ENCODE measurements at places on chromosomes 6 and 20. TPM values are rescaled to one million over a fixed set of nuclear protein-coding genes. Genes with fewer than 3 reads are reported as not detected.
A peak's percentile ranks its signal among the peaks of the same experiment; 100 is the strongest.

KLHDC3 gene
- total RNA-seq = 207 TPM

EDN1 gene
- 18.4 TPM for total RNA-seq

OXT gene
- total RNA-seq = 6.7 TPM

TFAP2A gene
- 4.8 TPM for total RNA-seq

EDEM2 gene
- total RNA-seq = 16.9 TPM

PSORS1C1 gene
- total RNA-seq = 32.7 TPM

TMEM217 gene
- 16.2 TPM for total RNA-seq

PTGIS gene
- total RNA-seq = 12.2 TPM

SLC22A2 gene
- total RNA-seq = 0.24 TPM

DPPA5 gene
- total RNA-seq = 0.94 TPM

ETV7 gene
- total RNA-seq = 1.3 TPM

- DNase-seq = no peak
Observed at GRCh38 chr6:36227379-36228228, 31.1 kb downstream of the BRPF3 start.

- DNase-seq = peak; percentile 64
Observed at GRCh38 chr6:28922821-28923317, 916 bp downstream of the TRIM27 start.

GRCh38 chr6:48183178-48183577 is 72.2 kb upstream of the PTCHD4 start:
- DNase-seq = no peak

- no peak for DNase-seq
Observed at GRCh38 chr6:148566664-148567350, 180.0 kb upstream of the UST start.

GRCh38 chr6:41966214-41966920 is 24.8 kb upstream of the CCND3 start:
- no peak for DNase-seq

- no peak for DNase-seq
Observed at GRCh38 chr6:145530454-145530853, 204.9 kb downstream of the EPM2A start.

DNA sequence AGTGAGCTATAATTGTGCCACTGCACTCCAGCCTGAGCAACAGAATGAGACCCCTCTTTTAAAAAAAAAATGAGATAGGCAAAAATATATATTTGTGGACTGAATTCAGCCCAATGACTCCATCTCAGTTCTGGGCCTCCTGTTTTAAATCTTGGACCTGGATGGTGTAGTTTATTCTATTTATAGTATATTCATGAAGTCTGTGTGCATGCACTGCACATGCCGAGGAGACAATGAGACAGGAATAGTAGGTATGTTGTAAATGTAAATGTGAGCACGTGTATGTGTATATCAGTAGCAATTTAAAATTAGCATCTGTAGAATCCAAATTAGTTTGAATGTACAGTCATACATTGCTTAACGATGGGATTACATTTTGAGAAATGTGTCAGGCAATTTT is 91.0 kb downstream of the TBC1D7 start:
- no peak for DNase-seq

DNA sequence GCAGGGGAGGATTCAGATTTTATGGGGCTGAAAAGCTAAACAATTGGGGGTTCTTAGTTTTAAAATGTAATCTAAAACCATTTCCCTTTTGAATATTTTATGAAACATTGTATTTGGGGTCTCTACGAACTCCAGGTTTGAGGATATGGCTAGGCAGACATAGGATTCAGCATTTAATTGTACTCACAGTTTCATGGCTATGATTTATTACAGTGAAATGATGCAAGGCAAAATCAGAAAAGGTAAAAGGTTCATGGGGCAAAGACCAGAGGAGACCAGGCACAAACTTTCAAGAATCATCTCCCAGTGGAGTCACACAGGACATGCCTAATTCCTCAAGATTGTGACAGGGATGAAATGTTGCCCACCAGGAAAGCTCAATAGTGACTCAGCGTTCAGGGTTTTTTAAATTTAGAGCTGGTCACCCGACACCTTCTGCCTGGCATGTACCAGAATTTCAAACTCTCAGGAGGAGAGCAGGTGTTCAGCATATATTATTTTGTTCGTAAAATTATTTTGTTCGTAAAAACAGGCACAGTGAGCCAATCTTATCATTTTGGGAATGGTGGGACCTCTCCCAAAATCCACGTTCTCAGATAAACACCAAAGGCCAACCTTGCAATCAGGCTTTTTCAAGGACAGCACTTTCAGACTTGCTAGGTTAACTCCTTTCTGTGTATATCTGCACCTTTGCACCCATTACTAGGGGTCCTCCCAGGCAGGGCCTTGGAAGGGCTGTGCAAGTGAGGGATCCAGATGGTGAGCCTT is 270.3 kb downstream of the NKAIN2 start:
- no peak for DNase-seq

DNA sequence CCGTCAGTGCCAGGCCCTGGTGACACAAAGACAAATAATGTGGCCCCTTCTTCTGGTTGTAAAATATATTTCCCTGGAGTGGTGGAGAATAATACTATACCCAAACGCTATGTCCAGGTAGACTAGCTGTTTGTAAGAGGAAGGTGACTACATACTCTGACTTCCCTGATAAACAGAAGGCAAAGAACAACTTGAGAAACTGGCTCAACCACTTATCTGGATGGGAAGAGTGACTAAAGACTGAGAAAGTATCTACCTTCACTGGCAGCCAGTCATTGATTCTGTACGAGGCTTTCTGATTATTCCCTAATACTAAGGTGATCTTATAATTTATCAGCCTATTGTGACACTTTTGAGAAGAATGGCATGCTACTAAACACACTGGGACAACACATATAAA is 569.7 kb downstream of the EPHA7 start:
- no peak for DNase-seq

GRCh38 chr6:154613137-154613676 is 102.7 kb upstream of the CNKSR3 start:
- DNase-seq = no peak

DNA sequence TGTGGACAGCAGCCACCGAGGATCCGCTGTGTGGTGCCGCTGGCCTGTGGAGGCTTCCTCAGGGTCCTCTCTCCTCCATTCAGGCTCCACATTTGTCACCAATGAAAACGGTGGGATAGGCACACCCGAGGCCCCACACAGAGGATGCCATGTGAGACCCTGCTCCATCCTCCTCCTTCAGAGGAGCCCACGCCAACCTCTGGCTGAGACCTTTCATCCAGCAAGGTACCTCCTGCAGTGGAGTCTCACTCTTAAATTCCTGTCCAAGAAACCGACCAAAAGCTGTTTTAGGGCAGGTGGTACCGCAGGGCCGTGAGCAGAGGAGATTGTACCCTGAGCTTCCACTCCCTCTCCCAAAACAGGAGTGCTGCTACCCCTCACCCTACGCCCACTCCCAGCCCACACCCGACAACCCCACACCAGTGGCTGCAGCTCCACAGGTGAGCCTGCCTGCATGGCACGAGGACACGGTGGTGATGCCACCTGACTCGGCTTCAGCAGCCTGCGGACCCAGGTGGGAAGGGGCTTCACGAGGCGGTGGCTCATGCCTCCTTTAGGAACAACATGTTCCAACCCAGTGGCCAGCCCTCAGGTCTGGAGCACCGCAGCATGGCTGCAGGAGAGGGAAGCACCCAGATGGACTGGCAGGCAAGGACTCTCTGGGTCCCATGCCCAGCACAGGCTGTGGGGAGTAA is 237.6 kb upstream of the AFDN start:
- DNase-seq = peak; percentile 8

DNA sequence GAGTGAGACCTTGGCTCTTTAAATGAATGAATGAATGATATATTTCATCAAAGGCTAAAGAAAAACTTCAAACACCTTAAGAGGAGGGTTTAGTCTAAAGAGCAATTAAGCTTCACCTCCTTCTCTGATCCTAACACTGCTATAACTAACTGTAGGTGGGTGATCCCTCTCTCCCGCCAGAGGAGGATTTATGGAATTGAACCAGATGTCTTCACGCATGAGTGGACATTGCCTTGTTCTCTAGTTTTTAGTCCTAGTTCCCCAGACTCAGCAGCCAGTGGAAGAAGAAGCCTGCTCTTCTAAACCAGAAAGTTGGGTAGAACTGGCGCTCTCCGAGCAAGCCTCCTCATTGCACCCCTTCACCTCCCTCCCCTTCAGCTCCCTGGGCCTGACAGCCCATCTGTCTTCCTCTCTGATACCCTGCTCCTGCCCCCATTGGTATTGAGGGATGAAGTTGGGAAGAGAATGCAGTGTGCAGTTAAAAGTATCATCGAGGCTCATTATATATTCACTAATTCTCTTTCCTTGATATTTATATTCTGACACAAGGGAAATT is 142.7 kb downstream of the ARID1B start:
- DNase-seq = no peak

- no peak for DNase-seq
Observed at GRCh38 chr6:26475823-26476729, 18.3 kb downstream of the BTN2A1 start.

GRCh38 chr20:37308086-37309050 is 18.9 kb downstream of the MANBAL start:
- DNase-seq = no peak

GRCh38 chr20:61600016-61600415 is 348.0 kb downstream of the CDH4 start:
- no peak for DNase-seq

DNA sequence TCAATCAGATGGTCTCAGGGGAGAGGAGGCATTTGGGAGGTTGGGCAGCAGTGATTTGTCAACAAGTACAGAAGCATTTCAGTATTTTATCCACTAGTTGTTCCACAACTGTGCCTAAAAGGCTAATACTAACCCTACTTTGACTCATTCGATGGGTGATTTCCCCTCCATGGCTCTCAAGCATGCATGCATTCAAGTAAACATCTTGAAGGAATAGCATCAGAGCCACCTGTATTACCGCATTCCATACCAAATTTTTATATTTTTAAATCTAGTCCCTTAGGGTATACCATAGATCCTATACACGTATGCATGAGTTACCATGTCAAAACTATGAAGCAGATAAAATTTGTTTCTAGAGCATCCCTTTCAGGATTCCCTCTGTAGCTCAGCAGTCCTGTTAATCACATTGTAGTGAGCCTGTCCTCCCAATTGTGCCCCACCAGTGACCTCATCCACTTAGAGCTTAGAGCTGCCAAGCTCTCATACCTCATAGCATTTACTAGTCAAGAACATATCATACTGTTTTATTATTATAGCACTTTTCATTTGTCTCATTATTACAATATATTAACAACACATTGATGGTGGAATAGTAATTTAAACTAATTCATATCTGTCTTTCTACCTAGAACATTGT is 213.8 kb downstream of the LAMA2 start:
- DNase-seq = no peak

DNA sequence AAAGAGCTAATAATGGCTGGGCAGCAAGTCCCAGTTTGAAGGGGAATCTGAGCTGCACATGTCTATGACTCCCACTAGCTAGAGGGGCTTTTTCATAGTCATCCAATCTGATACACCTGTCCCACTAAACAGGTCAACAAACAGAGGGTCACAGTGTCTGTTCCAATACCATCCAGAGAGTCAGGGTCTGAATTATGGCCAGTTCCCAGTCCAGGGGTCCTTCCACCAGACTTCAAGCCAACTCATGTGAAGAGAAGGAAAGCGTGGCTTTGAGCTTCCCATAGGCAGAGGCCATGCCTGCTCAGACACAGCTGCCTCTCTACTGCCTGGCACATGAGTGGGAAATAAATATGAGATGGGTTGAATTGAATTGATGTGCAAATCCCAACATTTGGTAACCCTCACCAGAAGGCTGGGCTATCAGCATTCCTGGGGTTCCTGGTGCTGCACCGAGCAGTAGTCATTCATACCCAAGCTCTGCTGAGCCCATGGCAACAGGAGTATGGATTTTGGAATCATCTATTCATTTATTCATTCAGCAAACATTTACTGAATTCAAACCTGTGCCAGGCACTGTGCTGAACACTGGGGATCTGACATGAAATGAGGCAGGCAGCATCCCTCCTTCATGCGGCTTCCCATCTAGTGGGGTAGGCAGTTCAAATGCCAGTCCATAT is 17.2 kb downstream of the TP53RK start:
- DNase-seq = no peak

- no peak for DNase-seq
Observed at GRCh38 chr20:53658973-53659372, 65.3 kb upstream of the ZNF217 start.

GRCh38 chr6:44481056-44481455 is 93.5 kb downstream of the CDC5L start:
- no peak for DNase-seq

GRCh38 chr20:40956542-40957264 is 71.9 kb upstream of the TOP1 start:
- DNase-seq = no peak

- DNase-seq = no peak
Observed at GRCh38 chr6:119147101-119148053, 68.9 kb upstream of the FAM184A start.

- DNase-seq = no peak
Observed at GRCh38 chr20:32278199-32278643, 770 bp downstream of the KIF3B start.

DNA sequence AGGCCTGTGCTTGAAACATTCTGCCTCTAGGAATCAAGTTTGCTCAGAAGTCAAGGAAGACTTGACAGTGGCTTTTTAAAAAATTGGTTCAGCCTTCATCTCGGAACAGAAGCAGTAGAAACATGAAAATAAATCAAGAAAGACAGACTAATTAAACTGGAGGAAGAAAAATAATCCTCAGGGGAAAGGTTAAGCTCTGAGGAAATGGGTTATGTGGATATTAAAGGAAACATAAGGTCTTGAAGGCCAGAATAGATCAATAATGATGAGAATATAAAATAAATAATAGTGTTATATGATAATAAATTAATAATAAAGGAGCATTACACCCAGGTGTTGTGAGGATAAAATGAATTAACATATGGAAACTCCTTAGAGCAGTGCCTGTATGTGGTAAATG is 121.7 kb downstream of the GPR63 start:
- DNase-seq = no peak

DNA sequence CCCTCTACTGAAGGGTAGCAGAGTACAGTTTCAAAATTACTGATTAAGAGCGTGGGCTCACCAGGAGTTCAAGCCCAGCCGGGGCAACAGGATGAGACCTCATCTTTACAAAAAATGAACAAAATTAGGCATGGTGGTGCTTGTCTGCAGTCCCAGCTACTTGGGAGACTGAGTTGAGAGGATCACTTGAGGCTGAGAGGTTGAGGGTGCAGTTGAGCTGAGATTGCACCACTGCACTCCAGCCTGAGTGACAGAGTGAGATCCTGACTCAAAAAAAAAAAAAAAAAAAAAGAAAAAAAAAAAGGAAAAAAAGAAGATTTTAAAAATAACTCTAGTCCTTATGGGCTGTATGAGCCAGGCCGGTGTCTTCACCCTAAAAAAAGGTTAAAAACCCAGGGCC is 18.7 kb downstream of the PABPC1L start:
- no peak for DNase-seq

DNA sequence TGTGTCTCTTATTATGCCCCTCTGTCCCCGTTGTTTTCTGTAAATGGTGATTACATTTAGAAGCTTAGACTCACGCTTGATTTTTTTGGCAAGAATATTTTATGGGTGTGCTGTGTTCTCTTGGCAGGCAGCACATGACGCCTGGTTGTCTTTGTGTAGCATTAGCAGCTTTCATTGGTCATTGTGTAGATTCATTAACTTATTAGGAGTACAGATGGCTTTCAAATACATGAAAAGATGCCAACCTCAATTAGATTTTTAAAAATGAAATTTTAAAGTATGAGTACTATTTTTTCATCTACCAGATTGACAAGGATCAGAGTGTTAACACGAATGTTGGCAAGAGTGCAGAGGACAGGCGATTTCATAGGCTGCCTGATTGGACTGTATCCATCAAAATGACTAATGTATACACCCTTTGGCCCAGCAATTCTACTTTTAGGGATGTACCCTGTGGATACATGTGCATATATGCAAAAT is 15.2 kb downstream of the COX4I2 start:
- DNase-seq = no peak

GRCh38 chr6:33587529-33587928 is 7.5 kb upstream of the BAK1 start:
- no peak for DNase-seq

Data from testis (tissue), 5 donors.